ENCODE measurements at places on chromosomes 6 and 20. TPM values are rescaled to one million over a fixed set of nuclear protein-coding genes. Genes with fewer than 3 reads are reported as not detected.

DNA sequence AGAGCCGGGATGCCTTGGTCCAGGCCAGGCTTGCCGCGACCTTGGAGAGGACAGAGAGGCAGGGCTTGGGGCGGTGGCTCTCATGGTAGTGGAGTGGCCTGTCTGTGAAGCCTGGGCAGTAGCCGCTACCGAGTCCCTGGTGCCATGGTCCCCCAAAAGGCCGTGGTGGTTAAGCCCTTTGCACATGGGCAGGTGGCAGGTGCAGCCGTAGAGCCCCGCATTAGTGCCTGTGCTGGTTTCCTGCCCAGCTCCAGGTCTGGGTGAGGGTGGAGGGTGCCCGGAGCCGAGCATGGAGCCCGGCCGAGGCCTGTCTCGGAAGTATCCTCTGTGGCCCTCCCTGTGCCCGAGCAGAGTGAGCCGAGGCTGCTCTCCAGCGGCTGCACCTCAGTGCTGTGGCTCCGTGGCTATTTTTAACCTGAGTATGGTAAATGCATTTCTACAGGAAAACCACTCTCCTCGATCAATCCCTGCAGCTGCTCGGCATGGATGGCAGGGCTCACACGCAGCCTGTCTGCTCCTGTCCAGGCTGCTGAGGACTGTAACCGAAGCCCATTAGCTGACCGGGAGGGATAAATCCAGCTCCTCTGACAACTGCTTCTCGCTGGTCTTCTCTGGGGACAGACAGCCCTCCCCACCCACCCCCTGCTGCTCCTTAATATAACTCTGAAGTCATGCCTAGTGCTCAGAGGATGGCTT, 36.3 kb upstream of the GATA5 start:
- no peak for DNase-seq

- no peak for DNase-seq
Measured at GRCh38 chr6:15288856-15289255, 43.0 kb downstream of the JARID2 start.

DNA sequence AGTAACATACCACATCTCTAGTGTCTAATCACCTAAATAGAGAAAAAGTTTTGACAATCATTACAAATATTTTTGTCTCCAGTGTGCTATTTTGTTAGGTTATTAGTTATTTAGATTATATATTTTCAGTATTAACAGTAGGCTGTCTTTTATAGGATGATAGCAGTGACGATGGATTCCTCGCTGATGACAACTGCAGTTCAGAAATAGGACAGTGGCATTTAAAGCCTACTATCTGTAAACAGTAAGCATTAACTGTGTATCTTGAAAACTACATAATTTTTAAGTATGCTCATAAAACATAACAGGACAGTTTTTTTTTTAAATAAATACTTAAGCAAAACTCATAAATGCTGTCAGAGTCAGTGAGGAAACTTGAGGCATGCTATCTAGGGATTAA, 37.9 kb upstream of the MYO6 start:
- no peak for DNase-seq

GRCh38 chr20:2972126-2972525, 71.3 kb upstream of the GNRH2 start:
- no peak for DNase-seq

Gene C4A
- total RNA-seq: 410 TPM

Gene RIPPLY2
- total RNA-seq: not detected
